ENCODE measurements at places on chromosomes 1 and 21.

DNA sequence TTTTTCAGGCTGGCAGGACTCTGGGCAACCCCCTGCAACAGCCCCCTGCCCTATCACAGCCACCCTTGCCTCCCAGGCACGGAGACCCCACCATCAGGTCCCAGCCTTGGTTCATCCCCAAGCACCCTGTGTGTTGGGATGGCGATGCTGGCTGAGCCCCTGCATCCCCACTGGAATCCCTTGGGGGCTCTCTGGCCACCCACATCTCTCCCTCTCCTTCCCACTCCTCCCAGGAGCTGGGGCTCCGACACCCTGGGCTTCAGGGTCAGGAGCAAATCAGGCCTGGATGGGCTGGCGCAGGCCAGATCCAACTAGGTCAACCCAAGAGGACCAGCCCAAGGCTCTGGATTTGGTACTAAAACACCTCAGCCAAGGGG, 25.9 kb downstream of the COL6A1 start:
- DNase-seq: no peak

DNA sequence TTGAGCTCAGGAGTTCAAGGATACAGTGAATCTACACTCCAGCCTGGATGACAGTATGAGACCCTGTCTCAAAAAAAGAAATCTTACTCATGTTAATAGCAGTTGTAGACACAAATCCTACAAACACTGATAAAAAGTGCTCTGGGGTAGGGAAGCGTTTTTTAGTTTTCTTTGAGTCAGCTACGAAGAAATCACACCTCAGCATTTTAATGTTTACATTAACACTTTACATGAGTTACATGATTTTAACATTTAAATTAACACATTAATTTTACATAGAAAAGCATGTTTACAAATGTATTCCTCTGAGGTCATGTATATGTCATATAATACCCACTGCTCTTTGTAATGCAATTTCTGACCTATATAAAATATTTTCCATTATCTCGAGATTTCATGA, 419.2 kb downstream of the DPYD start:
- no peak for DNase-seq

DNA sequence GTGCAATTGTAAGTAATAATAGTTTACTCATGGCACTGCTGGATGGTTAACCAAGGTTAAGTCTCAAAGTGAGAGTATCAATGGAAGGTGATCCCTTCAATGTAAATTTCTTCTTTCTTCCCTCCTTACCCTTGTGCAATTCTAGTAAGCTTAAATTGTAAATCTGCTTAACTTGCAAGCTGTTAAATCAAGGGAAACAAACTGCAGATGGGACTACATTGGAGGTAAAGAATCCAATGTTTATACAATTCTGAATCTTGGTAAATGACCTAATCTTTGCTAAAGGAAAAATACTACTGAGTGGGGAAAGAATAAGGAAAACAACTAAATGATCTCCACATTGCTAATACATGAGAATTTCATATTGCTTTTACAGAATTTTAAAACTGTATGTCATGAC, 6.7 kb upstream of the CD55 start:
- DNase-seq: no peak

DNA sequence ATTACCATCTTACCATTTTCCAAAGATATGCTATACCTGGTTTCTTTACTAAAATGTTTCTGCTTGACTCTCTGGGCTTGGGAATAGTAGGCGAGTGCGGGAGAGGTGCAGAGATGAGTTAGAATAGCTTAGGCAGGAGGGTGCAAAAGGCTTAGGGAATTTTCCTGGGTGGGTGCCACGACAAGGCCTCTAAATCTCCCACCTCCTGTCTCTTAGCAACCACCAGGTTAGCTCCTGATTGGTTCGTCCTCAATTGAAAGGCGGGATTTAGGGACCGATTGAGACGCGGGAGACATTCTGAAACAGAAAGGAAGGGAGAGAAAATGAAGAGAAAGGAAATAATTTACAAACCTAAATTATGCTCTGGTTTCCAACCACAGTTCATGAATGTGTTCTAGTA, 3.1 kb downstream of the ACKR1 start:
- no peak for DNase-seq

DNA sequence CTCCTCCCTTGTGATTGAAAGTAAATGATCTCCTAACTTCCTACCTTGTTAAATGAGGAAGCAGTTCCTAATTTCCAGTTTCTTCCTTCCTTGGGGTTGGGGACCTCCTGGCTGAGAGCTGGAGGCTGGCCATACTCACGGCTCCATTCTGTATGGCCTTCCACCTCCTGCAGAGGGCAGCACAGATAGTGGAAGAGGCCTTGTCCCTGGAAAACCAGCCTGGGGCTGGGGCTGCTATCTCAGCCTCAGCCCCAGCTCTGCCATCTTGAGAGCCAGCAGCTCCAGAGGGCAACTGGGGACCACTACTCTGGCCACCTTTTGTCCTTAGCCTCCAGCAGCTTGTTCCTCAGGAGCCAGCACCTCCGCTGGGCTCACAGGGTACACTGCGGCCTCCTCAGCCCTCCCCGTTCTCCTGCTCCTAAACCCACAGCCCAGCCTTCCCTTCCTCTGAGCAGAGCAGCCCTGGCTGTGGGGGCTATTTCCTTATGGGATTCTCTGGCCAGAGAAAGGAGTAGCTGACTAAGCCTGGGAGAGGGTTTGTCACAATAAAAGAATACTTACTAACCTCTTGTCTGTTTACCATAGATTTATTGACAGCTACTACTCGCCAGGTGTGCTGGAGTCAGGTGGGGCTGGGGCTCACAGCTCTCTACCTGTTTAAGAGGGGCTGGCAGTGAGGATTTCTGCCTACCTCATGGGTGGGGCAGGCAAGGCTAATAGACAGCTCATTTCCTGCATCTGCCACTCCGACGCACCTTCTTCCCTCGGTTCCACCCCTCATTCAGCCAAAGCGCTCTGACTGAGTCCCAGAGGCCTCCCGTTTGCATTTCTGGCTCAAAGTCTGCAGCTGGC, 6.3 kb downstream of the TMEM234 start:
- DNase-seq: peak; percentile 71

- DNase-seq: no peak
Observed at GRCh38 chr1:192657760-192658159, 21.8 kb downstream of the RGS13 start.

DNA sequence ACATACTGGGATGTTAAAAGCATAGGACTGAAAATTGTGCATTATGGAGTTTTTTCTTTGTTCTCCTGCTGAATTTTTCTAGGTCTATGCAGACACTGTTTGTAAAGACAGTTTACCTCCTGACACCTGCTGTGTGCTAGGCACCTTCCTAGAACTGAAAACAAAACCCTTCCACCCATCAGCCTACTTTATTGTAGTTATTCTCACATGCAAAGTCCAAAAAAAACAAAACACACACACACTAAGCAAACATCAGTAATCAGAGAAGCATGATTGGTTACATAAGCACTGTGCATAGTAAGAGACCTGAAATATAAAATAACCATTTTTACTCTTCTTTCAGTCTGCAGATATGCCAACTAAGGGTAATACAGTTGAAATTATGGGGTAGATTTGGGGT, 195.1 kb downstream of the CRB1 start:
- DNase-seq: peak; percentile 93

DNA sequence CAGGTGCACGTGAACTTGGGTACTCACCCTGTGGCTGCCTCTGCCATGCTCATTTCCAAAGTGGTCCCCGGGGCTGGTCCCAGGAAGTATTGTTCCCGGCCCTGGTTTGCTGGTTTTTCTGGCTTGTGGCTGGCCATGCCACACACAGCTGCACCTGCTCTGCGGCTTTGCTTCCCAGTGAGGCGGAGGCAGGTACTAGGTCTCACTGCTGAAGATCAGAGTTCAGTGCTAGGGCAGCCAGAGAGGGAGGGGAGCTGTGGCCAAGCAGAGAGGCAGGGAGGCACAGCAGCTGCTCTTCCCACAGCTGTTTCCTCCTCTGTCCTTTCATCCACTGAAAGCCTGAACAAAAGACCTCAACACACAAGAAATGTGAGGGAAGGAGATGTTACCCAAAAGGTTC, 30.5 kb downstream of the ENO1 start:
- peak; percentile 40 for DNase-seq

GRCh38 chr21:38297871-38298270, 41.1 kb downstream of the KCNJ15 start:
- DNase-seq: no peak

DNA sequence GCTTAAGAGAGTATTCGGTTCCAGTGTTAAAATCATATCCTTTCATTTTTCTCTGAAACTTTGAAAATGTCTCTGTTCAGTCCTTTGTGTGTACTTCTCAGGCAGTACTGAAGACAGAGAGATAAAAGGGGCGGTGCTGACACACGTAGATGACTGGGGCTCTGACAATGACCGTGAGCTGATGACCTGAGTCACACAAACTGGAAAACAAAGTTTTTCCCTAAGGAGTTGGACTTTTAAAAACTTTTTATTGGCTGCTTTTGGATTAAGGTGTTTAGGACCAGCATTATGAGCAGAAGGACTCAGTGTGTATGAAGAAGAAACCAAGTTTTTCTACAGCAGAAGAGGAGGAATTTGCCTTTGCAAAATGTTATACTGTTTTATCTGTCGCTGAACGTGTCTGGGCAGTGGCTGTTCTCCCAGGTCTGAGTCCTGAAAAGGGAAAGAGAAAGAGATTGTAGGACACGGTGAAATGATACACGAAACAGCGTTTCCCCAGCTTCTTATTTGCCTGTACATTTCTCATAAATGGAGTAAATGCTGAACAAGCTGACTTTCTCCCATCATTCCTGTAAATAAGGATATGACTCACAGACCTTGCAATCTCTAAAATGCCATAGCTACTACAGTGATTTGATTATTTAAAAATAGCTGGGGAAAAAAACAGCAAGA, 51.5 kb downstream of the MAP3K7CL start:
- DNase-seq: no peak

- DNase-seq: peak; percentile 79
Observed at GRCh38 chr1:198465201-198466144, 75.0 kb downstream of the ATP6V1G3 start.

DNA sequence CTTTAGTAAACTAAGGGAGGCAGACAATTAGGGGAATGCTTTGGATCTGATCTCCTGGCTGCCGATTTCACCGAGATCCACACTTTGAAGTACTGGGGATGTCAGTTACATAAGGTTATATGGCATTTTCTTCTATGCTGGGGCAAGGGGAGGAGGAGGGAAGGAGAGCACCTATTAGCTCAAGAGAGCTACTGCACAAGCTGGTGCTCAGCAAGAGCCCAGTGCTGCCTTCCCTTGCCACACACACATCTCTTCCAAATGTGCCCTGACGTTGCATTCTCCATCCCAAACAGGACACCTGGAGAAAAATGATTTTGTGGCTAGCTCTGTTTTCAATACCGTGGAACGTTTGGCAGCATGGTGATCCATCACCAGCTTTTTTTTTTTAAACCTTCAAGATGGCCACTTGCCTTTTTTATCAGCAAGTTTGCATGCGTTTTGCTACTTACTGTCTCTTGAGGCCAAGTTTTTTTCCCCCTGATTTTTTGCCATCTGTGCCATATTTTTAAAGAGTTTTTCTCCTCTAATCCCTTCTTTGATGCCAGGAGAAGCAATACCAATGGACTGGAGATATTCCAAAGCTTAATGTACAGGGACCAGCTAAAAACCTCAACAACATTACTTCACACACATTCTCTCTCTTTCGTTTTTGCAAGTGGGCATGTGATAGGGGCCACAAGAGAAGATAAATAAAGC, 66.6 kb downstream of the PAPPA2 start:
- DNase-seq: no peak

GRCh38 chr1:201859424-201859823, 29.3 kb upstream of the SHISA4 start:
- DNase-seq: no peak

DNA sequence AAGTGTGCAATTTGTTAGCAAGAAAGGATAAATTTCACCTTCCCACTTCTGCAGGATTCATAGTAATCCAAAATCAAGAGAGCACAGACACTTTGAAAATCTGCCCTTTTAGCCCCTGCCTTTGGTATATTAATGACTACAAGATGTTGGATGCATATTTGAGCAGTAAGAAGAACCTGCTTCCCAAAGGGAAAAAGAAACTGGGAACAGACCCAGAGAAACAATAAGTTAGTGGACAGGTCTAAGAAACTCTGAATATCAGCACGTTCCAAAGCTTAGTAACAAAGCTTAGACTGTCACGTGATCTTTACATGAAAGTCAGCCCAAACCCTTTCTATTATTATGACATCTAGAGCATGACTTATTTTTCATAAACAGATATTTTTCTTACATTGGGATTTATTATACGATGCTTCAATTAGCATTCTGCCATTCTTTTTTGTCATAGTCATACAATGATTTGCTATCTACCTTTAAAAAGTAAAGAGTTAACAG, 390.9 kb upstream of the ADGRL2 start:
- no peak for DNase-seq

DNA sequence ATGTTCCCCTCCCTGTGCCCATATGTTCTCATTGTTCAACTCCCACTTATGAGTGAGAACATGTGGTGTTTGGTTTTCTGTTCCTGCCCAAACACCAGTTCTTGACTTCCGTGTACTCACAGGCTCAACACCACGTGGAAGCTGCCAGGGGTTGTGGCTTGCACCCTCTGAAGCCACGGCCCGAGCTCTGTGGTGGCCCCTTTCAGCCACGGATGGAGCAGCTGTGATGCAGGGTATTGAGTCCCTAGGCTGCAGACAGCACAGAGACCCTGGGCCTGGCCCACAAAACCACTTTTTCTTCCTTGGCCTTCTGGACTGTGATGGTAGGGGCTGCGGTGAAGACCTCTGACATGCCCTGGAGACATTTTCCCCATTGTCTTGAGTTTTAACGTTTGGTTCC, 111.6 kb downstream of the SYT14 start:
- DNase-seq: no peak

DNA sequence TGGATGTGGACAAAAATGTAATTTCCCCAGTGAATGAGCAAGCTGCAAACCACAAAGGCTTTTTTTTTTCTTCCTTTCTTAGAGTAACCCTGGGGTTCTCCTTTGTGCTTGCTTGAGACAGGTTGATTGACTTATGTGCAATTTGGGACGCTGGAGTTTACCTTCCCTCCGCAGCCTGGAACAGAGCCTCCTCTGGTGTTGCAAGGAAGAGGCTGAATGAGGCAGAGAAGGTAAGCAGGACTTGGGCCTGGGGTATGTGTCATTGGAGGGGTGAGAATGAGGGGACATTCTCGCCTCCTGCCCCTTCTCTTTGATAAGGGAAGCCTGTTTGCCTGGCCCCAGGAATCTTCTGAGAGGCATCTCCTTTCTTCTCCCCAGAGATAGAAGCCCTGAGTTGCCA, 49.8 kb downstream of the NFASC start:
- no peak for DNase-seq

- no peak for DNase-seq
Observed at GRCh38 chr1:76989976-76990375, 122.7 kb downstream of the ST6GALNAC5 start.

- no peak for DNase-seq
Observed at GRCh38 chr1:62282909-62283755, 36.1 kb downstream of the KANK4 start.

- no peak for DNase-seq
Observed at GRCh38 chr1:166933140-166933539, 42.2 kb downstream of the ILDR2 start.

GRCh38 chr1:161997152-161997551, 26.5 kb downstream of the OLFML2B start:
- no peak for DNase-seq

DNA sequence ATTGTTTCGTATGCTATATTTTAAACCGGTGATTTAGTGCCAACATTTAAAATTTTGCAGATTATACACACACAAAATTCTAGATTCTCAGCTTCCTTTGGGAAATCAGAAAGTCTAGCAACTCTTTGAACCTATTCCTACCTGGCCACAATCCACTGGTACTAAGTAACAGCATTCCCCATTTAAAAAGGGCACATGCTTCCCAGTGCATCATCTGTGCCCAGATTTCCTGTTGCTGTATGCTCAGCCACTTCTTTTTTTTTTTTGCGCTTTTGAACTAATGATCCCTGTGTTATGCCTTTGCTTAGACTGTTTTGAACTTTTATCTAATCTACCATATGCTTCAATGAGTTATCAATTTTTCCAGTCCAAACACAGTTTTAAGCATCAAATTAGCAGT, 548.4 kb downstream of the PLPP3 start:
- no peak for DNase-seq

Data from NCI-H2081 (cell line).